ENCODE measurements at places on chromosomes 4 and X. TPM values are rescaled to one million over a fixed set of nuclear protein-coding genes. Genes with fewer than 3 reads are reported as not detected.

The SLC9B1 gene
- total RNA-seq: 0.36 TPM

The LINC00632 gene
- total RNA-seq: 318 TPM

The RNF212 gene
- 2.0 TPM for total RNA-seq

The SPP1 gene
- 217 TPM for total RNA-seq

The TTC29 gene
- total RNA-seq: not detected

The LEF1 gene
- 16.6 TPM for total RNA-seq

The GUCY1A1 gene
- total RNA-seq: 0.48 TPM

The PARM1 gene
- 2.4 TPM for total RNA-seq

DNA sequence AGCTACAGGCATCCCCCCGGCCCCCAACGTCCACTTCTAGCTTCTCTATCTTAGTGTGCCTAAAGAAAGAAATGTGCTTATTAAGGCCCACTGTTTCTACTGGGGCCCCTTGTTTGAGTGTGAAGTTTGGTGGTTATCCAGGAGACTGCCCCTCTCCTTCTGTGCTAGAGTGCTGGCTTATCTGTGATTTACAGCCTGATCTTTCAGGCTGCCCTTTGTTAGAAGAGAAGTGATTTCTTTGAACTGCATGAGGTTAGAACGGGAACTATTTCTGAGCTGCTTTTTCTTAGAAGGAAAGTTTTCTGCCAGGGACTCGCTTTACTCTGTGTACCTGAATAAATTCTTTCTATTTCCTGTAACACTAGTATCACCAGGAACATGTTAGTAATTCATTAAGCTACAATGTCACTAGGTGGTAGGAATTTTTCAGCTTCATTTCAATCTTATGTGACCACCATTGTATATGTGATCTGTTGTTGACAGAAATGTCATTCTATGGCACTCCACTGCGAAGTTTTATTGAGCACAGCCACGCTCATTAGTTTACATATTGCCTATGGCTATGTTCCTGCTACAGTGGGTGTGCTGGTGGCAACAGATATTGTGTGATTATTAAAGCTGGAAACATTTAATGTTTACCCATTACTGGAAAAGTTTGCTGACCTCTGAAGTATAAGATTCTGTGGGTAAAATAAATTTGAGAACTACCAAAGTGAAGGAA lies 193.8 kb upstream of the CXorf51B start:
- no peak overlapping the region for H3K27ac ChIP-seq
- no peaks in the 10 kb centered on the region for H3K4me1 ChIP-seq
- H3K36me3 ChIP-seq: no peaks in the 10 kb centered on the region
- no peak for DNase-seq

DNA sequence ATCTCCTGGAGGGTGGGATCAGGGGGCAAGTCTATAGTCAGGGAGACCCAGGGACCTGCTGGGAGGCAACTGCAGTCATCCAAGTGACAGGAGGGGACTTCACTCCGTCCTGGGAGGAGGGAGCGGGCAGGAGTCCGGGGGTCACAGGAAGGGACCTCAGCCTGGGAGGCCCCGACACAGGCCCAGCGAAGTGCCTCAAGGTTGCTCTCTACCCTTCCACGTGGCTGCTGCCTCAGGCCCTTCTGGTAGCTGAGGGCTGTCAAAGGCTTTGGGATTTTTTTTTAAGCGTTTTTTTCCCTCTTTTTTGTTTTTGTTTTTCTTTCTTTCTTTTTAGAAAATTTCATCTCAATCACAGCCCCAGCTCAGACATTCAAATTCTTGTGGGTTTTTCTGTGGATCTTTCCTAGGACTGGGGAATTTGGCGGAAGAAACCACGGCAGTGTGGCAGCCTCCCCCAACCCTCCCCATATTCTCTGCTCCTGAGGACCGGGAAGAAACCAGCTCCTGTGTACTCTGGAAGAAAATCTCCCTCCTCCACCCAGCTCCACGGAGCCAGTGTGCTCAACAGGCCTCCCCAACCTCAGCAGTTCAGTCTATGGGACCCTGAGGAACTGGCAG lies 1.4 kb upstream of the HAUS7 start:
- no peaks in the 10 kb centered on the region for H3K27me3 ChIP-seq
- H3K4me1 ChIP-seq: peaks cover 23% of the 10 kb centered on the region
- peak; percentile 59 for DNase-seq

GRCh38 chrX:133380711-133381619 lies 34.3 kb downstream of the GPC4 start:
- H3K27ac ChIP-seq: no peak overlapping the region
- H3K4me1 ChIP-seq: no peaks in the 10 kb centered on the region
- H3K27me3 ChIP-seq: no peaks in the 10 kb centered on the region
- H3K36me3 ChIP-seq: no peaks in the 10 kb centered on the region
- no peak overlapping the region for H3K4me3 ChIP-seq
- DNase-seq: no peak

DNA sequence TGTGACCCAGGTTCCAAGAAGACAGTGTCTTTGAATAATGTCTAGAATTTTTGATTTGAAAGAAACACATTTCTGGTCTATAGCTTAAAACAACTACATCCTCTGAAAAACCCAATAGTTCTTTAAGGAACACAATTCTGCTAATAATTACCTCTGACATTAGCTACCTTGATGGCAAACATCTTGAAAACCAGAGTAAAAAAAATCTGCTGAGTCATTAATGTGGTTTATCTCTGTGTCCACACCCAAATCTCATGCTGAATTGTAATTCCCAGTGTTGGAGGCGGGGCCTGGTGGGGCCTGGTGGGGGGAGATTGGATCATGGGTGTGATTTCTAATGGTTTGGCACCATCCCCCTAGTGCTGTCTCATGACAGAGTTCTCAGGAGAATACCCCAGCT lies 1233.8 kb downstream of the NLGN4X start:
- H3K27ac ChIP-seq: no peak overlapping the region
- no peaks in the 10 kb centered on the region for H3K36me3 ChIP-seq
- no peak overlapping the region for H3K4me3 ChIP-seq
- H3K4me1 ChIP-seq: no peaks in the 10 kb centered on the region
- DNase-seq: no peak
